ENCODE measurements at places on chromosomes 5 and 9.

GRCh38 chr5:91938441-91938840 is 555.3 kb upstream of the ARRDC3 start:
- DNase-seq, result no peak

DNA sequence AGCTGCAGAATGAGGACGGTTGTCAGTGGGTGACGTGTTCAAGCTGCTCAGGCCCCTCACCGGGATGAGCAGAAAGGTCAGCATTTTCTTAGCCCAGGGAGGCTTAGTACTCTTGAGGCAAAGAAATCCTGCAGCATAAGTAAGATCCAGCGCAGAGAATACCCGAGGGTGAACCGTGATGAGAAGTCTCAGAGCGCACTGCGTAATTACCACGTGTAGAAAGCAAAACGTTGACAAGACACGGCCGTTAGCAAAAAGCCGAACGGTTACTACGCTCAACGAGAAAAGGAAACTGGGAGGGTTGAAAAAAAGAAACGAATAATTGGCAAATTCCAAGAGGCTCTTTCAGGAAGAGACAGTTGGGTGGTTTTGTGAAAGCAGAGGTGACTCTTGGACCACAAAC is 104.0 kb downstream of the COL23A1 start:
- DNase-seq, result no peak

GRCh38 chr5:59728356-59728755 is 165.2 kb downstream of the PDE4D start:
- DNase-seq, result no peak

DNA sequence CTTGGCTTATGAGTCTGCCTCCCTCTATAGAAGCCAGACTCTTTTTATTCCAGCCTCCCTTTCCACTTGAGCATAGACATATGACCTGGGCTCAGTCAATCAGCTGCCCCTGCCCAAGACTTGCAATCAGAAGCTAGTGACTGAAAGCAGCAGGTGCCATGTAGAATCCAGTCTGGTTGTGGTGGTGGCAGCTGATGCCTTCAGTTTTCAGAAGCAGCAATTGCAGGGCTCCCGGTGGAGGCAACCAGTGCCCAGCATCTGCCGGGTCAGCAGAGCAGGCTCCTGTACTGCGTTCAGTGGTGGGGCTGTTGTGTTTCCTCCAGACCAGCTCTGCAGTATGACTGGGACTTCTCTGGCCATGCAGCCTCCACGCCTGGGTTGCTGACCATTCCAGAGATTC is 53.9 kb upstream of the PALM2AKAP2 start:
- DNase-seq, result no peak

DNA sequence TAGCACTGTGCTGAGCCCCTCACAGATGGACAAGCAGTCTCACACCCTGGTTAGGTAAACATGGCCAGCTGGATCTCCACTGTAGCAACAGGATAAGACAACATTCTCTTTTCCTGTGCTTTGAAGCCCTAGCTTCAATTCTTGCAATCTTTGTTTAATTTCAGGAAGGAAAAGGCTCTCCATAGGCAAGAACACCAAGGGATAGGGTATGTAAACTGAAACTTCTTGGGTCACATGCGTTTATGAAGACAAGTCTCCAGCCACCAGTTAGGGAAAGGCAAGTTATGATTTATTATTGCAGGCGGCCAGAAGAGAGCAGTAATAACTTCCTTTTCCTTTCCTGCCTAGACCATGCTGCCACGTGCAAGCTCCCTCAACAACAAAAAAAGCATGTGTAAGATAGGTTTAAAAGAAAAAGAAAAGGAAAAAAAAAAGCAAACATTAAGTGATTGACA is 50.1 kb upstream of the POU5F2 start:
- DNase-seq, result no peak

DNA sequence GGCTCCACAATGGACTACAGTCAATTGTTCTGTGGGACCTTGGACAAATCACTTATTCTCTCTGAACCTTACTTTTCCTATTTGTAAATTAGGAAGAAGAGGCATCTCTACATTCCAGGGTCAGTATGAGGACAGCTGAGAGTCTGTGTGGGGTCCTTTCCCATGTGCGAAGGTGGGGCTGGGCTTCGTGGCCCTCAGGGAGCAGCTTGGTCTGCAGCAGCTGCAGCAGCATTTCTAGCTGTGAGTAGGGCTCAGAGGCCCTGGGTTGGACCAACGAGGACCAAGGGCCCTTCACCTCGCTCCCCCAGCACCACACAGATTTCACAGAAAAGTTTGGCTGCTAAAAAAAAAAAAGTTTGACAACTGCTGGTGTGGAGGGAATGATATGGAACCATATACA is 9.4 kb upstream of the DDX41 start:
- no peak for DNase-seq

- DNase-seq, result no peak
These were observed 145.3 kb downstream of the MLLT3 start for GRCh38 chr9:20476912-20477521.

DNA sequence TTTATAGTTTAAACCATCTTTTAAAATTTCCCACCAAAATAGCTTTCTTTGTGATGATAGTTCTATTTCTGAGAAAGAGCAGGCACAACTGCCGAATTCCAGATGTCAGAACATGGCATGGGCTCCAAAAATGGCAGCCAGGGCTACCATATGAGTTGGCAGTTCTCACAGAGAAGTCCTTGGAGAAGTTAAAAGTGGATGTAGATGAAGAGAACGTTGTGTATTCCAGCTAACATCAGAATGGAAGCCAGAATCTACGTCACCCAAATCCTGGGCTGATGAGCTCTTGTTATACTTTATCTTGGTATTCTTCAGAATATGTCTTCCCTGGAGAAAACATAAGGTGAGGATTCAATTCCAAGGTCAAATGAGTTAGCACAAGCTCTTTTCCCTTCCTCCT is 66.9 kb upstream of the BASP1 start:
- DNase-seq, result no peak

DNA sequence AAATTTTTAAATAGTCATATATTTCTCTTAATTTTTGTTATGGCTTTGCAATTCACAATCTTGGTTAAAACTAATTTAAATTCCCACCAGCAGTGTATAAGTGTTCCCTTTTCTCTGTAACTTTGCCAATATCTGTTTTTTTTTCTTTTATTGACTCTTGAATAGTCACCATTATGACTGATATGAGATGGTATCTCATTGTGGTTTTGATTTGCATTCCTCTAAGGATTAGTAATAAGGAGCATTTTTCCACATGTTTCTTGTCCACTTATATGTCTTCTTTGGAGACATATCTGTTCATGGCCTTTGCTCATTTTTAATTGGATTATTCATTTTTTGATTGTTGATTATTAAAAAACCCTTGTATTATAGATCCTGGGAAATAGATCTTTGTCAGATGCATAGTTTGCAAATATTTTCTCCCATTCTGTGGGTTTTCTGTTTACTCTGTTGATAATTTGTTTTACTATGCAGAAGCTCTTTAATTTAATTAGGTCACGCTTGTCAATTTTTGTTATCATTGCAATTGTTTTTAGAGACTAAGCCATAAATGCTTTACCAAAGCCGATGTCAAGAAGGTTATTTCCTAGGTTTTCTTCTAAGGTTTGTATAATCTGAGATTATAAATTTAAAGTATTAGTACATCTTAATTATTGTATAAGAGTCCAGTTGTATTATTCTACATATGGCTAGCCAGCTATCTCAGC is 610.9 kb downstream of the CHSY3 start:
- no peak for DNase-seq

DNA sequence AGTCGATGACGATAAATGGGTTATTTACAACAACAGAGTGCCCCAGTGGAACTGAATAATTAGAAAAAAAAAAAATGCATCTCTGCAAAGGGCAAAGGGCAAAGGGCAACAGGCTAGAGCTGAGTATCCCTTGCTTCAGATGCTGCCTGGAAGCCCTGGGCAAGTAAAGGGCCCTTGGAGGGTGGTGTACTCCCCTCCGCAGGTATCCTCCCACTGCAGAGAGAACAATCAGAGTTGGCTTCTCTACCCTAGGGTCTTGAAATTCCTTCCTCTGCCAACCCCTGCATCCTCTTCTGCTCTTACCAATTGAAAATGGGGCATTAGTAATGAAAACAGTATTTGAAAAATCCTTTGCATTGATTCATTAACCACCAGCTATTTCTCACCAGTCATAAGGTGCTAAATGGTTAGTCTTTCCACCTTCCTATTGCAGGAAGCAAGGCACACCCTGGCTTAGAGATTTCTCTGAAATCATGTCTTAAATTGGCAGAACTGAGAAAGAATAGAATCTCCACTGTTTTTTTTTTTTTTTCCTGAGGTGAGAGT is 122.6 kb downstream of the SEMA6A start:
- DNase-seq, result no peak

GRCh38 chr5:101018299-101018698 is 115.2 kb upstream of the ST8SIA4 start:
- no peak for DNase-seq
